ENCODE measurements at places on chromosomes 1 and 21.

DNA sequence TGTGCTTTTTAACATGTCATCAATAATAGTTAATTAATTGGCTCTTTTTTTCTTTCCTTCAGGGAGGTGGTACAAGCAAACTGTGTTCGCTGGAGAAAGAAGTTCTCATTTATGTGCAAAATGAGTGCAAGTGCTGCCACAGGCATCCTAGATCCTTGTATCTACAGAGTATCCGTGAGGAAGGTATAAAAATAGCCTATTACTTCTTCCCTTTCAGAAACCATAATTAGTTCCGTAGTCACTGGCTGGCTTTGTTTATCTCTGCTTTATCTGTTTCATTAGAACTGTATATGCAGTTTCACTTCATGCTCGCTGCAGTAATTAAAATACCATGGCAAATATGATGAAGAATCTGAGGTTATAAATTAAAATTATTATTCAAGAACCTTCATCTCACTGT, 40.6 kb downstream of the EEIG2 start:
- DNase-seq: no peak

- no peak for DNase-seq
Observed at GRCh38 chr1:206035027-206035426, 11.3 kb upstream of the CTSE start.

- DNase-seq: no peak
Observed at GRCh38 chr1:14220811-14221210, 377.7 kb upstream of the KAZN start.

GRCh38 chr1:18640228-18641004, 9.8 kb downstream of the PAX7 start:
- DNase-seq: no peak

DNA sequence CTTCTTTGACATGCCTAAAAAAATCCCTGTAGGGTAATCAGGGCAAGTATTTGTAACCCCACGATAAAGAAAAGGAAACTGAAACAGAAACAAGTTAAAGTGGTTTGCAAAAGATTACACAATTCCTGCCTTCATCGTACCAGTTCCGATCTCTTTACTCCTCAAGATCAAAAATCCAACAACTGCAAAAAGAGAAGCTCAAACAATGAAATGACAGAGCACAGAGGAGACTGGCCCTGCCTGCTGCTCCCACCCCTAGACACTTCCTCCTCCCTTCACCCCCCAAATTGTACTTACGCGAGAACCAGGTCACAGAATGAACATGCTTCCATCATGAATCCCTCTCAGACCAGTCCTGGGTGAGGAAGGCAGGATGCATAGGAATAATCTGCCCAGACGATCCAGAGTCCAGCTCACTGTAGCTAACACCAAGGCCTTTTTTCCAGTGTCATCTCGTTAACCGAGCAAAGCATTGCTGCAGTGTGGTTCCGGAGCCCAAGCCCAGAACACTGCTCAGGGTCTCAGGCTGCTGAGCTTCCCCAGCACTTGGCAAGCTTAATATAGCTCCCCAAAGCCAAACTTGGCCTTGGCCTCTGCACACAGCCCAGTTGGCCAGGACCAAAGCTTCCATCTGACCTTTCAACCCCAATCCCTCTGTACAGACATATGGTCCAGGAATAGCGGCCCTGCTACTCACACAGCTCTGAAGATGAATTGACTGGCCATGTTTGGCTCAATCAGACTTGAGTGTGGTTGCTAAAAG, 20.3 kb downstream of the RXRG start:
- no peak for DNase-seq

DNA sequence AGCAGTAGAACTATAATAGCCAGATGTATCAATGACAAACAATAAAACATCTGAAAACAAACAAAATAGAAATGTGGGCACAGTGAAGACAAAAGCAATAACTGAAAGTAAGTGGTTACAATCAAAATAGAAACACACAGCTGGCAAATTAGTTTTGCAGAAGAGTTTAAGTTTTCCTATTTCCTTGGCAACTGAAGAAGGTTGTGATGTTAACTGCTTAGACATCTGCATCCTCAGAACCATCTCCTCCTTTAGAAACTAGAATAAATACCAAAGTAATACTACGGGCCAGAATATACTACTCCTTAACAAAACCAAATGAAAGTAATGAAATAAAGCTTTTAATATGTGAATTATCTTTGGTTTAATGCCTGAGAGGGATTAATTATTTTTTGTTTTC, 605.5 kb downstream of the LTN1 start:
- DNase-seq: no peak
